Esophagus squamous epithelium (tissue), 5 donors: ENCODE measurements at places on chromosomes 4 and X.

GRCh38 chr4:55080174-55080865 lies 45.1 kb downstream of the KDR start:
- DNase-seq, result no peak

DNA sequence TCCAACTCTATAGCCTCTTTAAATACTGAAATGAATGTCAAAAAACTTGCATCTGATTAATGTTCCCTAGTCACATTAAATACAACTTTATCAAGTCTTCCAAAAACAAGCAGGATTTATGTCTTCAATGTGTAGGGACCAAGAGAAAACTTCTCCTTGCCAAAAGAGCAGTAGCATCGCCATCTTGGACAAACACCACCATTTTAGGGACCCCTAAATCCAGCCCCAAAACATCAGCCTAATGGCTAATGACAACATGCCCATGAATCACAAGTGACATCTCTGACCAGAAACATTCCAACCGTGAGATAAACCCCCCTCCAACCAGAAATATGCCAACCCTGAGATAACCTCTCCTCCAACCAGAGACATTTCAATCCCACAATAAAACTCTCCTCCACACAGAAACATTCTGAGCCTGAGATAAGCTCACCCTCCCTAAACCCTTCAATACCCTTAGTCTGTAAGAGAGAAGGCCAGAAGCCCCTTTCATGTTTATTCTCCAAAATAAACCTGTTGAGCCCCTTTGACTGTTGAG lies 697.4 kb downstream of the TRAM1L1 start:
- no peak for DNase-seq

DNA sequence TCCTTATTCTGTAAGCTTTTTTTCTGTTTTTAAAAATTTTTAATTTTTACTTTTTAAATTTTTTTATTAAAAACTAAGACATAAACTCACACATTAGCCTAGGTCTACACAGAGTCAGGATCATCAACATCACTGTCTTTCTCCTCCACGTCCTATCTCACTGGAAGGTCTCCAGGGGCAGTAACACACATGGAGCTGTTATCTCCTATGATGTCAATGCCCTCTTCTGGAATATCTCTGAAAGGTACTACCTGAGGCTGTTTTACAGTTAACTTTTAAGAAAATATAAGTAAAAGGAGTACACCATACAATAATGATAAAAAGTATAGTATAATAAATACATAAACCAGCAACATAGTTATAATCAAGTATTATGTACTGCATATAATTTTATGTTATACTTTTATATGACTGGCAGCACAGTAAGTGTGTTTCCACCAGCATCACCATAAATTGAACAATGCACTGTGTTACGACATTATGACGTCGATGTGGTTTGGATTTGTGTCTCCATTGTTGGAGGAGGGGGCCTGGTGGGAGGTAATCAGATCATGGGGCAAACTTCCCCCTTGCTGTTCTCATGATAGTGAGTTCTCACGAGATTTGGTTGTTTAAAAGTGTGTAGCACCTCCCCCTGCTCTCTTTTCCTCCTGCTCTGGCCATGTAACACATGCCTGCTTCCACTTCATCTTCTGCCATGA lies 21.3 kb downstream of the IL15 start:
- no peak for DNase-seq

- no peak for DNase-seq
Observed at GRCh38 chr4:185774131-185774653, 37.8 kb downstream of the SORBS2 start.

- DNase-seq, result no peak
Observed at GRCh38 chr4:41290479-41290878, 33.8 kb downstream of the UCHL1 start.

DNA sequence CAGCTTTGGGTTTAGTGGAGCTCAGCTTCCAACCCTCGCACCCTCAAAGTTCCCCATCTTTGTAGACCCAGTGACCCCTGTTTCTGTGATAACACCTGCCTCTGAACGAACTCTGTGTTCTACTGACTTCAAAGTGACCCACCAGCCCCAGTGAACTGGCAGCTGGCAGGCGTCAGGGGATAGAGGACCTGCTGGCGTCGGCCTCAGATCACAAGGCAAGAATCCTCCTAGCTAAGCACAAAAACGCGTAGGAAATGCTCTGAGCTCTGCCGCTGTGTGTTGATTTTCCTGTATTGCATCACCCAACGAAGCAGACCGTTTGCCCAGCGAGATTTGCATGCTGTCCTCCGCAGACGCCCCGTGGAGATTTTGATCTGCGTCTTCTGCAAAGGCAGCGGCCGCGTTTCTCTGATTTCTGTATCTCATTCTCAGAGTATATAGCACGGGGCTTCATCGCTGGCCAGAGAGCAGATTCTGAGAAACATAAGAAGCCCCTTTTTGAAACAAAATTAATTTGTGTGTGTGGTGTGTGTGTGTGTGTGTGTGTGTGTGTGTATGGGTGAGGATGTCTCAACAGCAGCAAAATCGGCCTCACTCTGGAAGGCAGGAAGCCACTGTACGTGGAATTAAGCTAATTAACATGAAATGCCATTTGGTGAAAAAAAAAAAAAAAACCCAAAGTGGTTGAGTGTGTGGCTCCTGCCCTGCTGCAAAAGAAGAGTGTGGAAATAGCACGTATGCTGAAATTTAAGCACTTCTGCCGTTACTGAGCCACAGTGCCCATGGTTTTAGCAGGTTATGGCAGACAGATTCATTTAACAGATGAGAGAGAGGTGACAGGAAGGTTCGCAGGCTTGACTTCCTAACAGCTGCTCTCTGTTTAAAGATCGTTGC lies 29.2 kb upstream of the ASMTL start:
- DNase-seq, result no peak

GRCh38 chr4:146269228-146269653 lies 54.9 kb downstream of the REELD1 start:
- DNase-seq, result no peak

DNA sequence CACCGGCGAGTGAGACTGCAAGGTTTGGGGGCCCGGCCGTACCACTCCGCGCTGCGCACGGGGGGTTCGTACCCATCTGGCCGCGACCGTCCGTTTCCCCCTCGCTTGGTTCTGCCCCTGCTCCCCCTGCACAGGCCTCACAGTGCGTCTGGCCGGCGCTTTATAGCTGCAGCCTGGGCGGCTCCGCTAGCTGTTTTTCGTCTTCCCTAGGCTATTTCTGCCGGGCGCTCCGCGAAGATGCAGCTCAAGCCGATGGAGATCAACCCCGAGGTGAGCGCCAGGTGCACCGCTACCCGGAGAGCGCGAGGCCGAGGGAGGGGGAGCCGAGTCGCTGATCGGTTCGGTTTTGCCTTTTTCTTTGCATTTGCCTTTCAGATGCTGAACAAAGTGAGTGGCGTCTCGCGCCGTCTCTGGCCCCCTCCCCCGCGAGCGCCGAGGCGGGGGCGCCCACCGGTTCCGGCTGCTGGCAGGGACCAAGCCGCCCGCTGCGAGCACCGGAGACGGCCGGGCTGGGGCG lies at the start of gene UCHL1:
UCHL1 (plus strand) TSS at position 189 of the 517 bp plus-strand sequence; CDS start at position 238, 49 bp downstream.
- DNase-seq, result no peak

DNA sequence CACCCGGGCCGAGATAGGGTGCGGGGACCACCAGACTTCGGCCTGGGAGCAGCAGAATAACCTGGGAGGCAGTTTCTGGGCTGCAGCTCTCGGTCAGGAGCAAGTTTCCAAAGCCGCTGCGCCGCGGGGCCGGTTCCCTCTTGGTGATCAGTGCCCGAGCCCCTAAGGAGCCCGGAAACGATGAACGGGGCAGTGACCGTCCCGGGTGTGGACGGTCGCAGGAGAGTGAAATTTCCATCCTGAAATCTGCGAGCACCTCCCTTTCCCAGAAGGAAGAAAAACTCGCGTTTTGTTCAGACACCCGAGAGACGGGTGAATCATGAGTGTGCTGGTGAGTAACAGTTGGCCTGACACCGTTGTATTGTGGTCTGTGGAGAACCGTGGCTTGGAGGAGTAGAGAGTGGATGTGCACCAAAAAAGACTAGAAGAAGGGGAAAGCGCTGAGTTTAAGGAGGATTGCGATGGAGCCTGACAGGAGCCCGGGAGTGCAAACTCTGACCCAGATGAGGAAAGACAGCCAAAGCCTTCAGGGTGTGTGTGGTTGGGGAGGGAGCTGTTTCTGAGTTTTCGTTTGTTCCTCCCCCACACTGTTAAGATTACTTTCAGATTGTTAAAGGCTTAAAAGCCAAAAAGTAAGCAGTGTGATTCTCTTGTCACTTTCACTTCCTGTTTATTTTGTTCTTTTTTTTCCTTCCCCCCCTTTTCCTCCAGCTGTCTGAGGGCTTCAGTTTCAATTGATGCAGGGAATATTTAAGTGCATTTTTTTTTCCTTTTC lies 828 bp downstream of the MCUB start:
- no peak for DNase-seq

GRCh38 chr4:7598939-7599790 lies 164.4 kb upstream of the PSAPL1 start:
- DNase-seq, result no peak

DNA sequence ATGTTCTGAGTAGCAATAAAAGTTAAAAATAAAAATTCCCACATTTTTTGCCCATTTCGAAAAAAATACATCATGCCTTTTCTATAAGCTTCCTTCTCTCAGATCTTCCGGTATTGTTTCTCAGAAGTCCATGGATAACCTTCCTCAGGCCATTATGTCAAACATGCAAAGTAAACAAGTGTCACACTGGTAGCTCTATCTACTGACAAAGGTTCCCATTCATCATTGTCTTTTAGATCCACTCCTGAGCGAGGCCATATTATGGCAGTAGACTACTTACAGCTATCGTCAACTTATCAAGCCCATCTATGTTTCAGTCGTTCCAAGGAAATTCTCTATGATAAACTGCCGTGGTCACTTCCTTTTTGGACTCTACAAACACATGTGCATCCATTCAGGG lies 1068.2 kb downstream of the GLUD2 start:
- no peak for DNase-seq

DNA sequence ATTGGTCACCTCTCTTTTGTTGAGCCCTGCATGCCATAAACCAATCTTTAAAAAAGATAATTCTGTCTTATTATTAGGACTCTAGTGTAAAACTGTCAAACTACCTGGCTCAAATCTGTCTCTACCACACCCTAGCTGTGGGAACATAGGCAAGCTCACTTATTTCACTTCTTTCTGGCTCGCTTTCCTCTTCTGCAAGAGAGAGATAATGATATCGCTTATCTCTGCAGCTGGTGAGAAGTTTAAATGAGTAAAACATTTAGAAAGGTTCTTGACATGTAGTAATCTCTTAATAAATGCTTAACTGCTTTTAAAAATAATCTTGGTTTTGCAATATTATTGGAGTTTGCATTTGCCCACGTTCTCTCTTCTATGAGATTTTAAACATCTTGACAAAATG lies 1109.2 kb downstream of the RAPGEF2 start:
- no peak for DNase-seq
